ENCODE measurements at places on chromosomes 2 and 18.

- DNase-seq: no peak
Observed at GRCh38 chr18:78794071-78794430, 185.6 kb upstream of the SALL3 start.

GRCh38 chr18:56615738-56616520, 22.5 kb downstream of the TXNL1 start:
- no peak for DNase-seq

DNA sequence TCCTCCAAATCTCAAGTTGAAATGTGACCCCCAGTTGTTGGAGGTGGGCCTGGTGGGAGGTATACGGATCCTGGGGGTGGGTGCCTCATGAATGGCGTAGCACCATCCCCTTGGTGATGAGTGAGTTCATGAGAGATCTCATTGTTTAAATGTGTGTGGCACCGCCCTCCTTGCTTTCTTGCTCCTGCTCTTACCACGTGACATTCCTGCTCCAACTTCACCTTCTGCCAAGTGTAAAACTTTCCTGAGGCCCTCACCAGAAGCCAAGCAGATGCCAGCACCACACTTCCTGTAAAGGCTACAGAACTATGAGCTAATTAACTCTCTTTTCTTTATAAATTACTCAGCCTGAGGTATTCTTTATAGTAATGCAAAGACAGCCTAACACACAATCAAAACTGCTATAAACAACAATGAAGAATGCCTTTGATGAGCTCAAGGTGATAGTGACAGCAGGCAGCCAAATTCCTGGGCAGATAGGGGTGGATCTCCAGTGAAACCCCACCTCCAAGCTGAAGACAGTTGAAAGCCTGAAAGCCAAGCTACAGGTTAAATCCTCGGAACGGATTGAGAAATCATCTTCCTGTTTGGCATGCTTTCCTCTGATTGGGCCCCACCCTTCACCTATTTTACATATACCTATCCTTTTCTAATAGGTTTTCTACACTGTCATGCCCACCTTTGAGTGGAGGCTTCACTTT, 26.9 kb downstream of the MCEE start:
- no peak for DNase-seq

- DNase-seq: no peak
Observed at GRCh38 chr2:84132370-84132769, 326.7 kb downstream of the SUCLG1 start.

DNA sequence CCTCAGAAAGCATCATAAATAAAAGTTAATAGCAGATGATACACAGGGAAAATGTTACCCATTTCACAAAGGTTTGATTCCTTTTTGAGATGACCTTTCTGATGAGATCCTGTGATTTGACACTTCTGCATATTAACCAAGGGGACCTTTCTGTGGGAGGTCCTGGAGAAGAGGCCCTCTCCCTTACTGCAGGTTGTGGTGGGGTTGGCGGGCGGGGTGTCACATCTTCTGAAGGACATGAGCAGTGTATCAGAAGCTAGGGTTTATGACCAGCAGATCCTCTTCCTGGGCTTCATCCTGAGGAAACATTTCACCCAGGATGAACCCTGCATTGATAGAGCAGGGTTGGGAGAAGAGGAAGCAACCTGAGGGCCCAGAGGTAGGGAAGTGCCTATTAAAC, 37.2 kb upstream of the SCLY start:
- no peak for DNase-seq

DNA sequence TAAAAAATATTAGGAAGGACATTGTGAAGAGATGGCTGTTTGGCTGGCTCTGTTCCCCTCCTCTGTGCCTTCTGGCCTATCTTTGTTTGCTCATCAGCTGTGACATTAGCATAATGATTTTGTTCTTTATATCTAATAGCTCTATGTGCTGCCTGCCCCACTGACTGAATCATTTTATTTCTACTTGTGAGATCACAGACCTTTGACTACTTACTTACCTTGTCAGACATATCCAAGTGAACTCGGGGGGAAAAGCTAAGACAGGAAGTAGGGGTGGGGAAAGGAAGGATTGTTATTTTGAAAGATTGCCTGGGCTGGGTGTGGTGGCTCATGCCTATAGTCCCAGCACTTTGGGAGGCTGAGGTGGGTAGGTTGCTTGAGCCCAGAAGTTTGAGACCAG, 104.2 kb downstream of the ASAP2 start:
- no peak for DNase-seq

Data from common myeloid progenitor, CD34-positive (primary cell).